ENCODE measurements at places on chromosomes 1 and 21.

DNA sequence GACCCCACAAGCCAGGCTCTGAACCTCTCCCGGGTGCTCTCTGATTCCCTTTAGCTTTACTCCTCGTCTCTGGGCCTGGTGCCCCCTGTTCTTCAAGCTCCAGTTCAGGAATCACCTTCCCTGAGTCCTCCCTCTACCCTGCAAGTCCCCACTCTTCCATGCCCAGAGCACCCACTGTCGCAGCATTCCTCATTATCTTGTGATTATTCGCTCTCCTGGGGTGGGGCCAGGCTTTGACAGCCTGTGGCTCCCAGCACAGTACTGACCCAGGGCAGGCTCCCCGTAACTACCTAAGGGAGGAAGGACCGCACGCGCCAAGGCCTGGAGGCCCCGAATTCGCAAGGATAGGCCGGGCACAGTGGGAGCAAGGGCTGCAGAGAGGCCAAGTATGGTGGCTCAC, 734 bp upstream of the C1orf210 start:
- no peak for DNase-seq

DNA sequence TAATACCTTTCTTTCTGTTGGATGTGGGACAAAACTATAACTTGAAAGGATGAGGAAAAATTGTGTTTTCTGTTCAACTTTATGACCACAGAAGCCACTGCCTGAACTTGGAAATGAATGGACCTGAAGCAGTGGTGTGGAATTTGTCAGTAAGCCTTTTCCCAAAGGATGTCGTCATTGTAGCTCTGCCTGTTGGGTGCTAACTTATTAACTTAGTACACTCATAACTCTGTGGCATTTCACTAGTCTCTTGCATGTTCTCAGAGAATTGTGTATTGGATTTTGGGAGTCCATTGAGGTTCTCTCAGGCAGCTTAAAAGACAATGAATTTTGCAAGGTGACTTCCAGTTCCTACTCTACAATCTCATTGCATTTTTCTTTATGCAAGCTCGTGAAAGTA, 49.6 kb downstream of the KCNK2 start:
- DNase-seq, result no peak

DNA sequence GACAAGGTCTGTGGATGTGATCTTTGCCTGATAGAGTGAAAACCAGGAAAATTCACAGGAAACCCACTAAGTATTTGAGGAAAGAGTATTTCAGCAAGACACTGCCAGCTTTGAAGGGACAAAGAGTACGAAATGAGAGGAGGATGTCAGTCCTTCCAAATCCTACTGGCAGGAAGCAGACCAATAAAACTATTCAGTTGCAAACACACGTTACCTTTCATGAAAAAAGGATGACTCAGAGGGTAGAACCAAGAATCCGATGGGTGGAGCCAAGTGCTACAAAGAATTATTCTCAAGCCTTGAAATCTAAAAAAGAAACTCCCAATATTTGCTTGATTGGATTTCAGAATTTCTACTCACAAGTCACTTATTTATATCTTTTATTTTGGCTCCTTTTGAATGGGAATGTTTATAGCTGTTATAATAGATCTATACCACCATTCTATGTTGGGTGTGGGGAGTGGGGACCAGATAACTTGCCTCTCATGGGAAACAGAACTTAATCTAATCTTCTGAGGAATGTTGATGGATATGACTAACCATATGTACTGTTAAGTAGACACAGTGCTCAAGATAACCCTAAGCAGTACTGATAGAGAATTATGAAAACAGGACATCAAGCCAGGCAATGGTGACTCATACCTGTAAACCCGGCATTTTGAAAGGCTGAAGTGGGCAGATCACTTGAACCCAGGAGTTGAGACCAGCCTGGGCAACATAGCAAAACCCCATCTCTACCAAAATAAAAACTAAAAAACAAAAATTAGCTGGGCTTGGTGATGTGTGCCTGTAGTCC, 19.3 kb upstream of the HEATR1 start:
- DNase-seq, result no peak

DNA sequence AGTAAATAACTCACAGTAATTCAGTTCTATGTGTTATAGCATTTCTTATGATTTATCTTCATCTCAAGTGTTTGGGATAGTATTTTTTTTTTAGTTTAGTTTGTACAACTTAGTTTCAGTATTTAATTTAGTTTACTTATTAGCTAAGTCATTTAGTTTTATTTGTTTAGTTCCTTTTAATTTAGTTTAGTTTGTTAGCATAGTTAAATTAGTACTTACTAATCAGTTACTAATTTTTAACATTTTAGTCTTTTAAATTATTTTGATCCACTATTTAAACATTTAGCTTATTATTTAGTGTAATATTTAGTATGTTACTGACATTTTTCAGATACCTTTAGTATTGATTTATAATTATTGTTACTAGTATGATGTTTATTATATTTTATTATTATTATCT, 85.2 kb upstream of the SIPA1L2 start:
- no peak for DNase-seq

- no peak for DNase-seq
These were observed 17.0 kb downstream of the MARK1 start for GRCh38 chr1:220544901-220545303.

- no peak for DNase-seq
These were observed 383.5 kb downstream of the OMA1 start for GRCh38 chr1:58162952-58163550.

DNA sequence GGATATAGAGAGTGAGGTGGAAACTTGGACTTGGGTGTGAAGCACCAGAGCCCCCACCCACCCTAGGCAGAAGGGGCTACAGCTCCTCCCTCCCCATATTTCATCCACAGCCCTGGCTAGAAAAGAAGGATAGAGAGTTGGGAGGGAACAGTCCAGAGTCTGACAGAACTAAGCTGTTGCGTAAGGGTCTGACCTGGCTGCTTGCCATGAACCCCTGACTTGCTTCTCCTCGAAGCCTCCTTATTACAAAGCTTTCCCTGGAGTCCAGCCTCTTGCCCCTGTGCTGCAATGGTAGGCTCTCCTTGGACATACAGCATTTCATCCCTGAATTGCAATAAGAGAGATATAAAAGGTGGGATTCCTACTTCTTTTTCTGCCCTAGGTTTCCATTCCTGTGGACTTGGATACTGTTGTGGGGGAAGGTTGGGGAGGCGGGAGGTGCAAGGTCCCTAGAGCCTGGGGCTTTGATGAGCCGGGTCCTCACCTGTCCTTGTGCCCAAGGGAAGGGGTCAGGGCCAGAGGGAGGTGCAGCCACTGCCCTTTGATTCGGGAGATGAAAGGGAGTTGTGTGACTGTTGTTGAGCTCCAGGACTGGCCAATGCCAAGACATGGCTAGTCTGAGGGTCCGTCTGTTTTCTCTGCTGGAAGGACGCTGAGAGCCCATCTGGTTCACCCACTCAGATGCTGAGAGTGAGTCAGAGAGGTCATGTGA, 2.7 kb downstream of the RHBG start:
- DNase-seq, result no peak

DNA sequence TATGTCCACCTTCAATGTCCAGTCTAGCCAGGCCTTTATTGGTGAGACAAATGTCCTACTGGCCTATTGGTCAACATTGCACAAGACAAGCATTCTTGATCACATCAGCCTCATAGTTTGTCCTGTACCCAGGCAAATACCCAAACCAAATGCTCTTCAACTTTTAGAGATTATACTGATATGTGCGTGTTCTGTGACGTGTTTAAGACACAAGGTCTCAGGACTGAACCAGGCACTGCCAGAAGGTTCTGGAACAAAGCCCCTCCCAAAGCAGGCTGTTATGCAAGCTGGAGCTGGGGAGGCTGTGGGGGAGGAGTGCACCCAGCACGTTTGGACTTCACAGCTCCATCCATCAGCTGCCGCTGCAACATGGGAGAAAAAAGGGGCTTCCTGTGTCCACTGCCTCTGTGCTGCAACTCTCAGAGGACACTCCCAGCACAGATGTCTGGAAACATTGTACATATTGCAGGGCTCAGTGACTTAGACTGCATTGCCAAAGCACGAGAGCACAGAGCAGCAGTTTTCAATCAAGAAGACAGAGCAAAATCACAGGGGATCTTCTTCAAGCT, 45.9 kb downstream of the NID1 start:
- DNase-seq, result no peak

GRCh38 chr1:61523893-61524605, 200.9 kb downstream of the TM2D1 start:
- no peak for DNase-seq

DNA sequence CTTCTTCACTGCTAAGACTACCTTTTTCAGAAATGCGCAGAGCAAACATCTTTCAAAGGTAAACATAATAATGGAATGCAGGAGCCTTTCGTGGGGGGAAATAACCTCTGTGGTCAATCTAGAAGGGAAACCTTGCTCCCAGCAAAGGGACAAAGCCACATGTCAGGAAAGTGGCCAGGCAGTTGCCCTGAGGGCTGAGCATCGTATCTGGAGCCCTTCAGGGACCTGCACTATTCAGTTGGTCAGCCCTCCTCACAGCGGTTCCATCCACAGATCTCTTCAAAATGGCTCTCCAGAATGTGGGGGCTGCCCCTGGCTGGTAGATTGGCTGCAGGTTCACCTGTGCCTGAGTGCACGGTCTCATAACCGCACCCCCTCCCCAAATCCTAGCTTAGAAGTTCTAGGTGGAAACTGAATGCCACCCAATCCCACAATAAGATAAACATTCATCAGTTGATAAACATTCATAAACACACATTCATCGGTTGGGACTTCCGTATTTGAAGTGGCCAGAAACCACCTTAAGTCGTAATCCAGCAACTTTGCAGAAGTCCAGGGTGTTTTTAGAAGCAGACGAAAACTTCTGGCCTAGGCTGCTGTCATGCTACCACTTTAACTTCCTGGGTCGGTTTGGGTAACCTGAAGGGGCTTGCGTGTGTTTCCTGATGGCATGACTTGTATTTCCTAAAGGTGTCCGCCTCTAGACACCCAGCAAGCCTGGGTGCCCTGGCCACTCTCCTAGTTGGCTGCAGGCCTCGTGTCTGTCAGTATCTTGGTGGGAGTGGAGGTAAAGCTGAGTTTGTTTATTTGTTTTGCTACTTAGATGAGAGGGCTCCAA, 50.5 kb downstream of the RASSF5 start:
- DNase-seq, result no peak

- DNase-seq, result no peak
These were observed 21.5 kb upstream of the ST6GALNAC3 start for GRCh38 chr1:76053021-76053420.

GRCh38 chr21:40733024-40733397, 113.9 kb downstream of the DSCAM start:
- DNase-seq, result no peak

- no peak for DNase-seq
These were observed 30.6 kb downstream of the DNTTIP2 start for GRCh38 chr1:93848350-93848883.

GRCh38 chr1:9737671-9738070, 86.1 kb downstream of the CLSTN1 start:
- no peak for DNase-seq

DNA sequence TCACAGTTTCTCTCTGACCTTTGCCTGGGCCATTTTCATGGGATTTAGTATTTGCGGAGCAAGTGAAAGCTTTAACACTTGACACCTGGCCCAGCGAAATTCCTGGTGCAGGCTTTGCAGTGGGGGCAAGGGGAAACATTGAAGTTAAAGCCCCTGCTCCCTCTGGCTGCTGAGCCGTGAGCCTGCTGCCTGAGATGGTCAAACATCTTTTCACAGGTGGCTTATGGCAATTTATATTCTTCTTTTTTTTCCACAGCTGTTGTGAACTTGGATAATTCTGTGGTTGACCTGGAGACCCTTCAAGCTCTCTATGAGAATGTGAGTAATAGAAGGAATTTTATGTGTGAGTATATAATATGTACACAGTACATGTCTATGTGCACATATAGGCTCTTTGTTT, 202.9 kb downstream of the FMN2 start:
- DNase-seq, result no peak

GRCh38 chr1:198253668-198254067, 96.9 kb downstream of the NEK7 start:
- DNase-seq, result no peak

- DNase-seq, result no peak
These were observed 161.6 kb downstream of the ACTL8 start for GRCh38 chr1:17916702-17917101.

DNA sequence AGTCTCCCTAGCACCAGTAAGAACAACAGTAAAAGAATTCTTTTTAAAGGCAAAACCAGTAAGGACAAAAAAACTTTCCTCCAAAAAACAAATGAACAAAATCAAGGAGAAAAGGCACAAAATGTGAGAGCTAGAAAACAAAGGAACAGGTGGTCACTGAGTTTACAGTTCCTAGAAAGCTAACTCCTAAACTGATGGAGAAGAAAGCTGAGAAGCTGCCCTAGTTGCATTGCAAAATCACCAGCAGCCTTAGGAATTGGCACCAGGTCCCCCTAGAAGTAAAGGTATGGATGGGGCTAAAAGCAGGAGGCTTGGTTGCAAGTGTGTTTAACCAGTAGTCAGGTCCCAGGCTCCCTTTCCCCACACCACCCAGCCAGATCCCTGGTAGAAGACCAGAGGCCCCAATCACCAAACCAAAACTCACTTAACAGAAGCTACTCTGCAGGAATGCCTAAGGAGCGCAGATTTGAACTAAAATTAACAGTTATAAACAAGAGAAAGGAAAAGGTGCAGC, 47.6 kb downstream of the RAB3GAP2 start:
- no peak for DNase-seq

GRCh38 chr1:163439471-163439870, 117.7 kb downstream of the NUF2 start:
- no peak for DNase-seq

DNA sequence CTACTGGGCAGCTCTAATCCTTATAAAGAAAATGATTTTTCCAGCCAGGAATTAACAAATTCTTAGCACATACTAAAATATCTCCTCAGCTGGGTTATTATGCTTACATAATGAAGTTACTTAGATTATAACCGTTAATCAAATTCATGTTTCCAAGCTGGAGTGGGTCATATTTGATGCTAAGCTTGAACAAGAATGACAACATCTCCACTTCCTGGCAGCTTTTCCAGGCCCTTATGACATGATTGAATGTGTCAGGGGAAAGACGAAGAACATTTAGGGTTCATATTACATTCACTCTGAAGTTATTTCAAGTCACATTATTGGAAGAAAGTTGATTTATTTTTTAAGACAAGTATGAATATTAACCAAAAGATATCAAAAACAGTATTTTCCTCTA, 333.7 kb downstream of the PCP4 start:
- DNase-seq, result no peak

DNA sequence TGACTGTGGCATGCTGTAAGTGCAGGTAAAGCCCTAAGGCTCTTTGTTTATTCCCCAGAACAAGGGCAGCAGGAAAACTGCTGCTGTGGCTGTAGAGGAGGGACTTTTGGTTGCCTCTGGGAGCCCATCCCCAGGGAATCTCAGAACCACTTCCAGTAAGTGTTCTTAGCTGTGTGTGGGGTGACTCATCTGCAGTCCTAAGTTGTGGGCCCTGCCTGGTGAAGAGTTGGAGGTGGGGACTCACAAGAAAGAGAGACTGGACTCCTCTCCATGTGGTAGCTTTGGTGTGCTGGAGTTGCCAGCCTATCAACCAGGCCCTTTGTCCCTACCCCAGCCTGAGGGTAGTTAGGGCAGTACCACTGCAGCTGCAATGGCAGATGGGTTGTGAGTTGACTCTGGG, 24.0 kb upstream of the DENND1B start:
- no peak for DNase-seq

All from activated T-cell treated with anti-CD3 and anti-CD28 coated beads for 1 hour (primary cell).